HCT116 (cell line): ENCODE measurements at places on chromosomes 2 and 18.
A peak's percentile ranks its signal among the peaks of the same experiment; 100 is the strongest.

DNA sequence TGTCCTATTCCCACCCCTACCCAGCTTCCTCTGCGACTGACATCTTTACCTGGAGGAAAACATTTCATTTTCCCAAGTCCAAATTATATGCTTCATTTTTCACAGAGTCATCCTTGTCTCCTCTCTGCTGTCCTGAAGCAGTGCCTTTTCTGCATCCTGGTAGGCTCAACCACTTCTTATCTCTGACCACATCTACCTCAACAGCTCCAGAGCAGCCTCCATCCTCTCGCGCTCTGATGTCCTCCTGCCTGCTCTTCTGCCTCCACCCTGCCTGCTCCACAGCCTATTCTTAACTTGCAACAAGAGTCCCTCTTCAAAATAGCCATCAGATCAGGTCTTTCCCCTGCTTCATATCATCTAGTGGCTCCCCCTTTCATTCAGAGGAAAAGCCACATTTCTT lies 457.1 kb downstream of the PARD3B start:
- no peaks in the 10 kb centered on the region for H3K27me3 ChIP-seq
- H3K4me1 ChIP-seq = no peaks in the 10 kb centered on the region
- DNase-seq = no peak
- no peaks in the 10 kb centered on the region for H3K36me3 ChIP-seq
- H3K4me3 ChIP-seq = no peak overlapping the region
- H3K27ac ChIP-seq = no peak overlapping the region

- H3K36me3 ChIP-seq = no peaks in the 10 kb centered on the region
- no peak overlapping the region for H3K27ac ChIP-seq
- H3K27me3 ChIP-seq = peaks cover 46% of the 10 kb centered on the region
- no peak for DNase-seq
- no peaks in the 10 kb centered on the region for H3K4me1 ChIP-seq
These were observed 13.8 kb downstream of the CELF4 start for GRCh38 chr18:37551846-37552245.

DNA sequence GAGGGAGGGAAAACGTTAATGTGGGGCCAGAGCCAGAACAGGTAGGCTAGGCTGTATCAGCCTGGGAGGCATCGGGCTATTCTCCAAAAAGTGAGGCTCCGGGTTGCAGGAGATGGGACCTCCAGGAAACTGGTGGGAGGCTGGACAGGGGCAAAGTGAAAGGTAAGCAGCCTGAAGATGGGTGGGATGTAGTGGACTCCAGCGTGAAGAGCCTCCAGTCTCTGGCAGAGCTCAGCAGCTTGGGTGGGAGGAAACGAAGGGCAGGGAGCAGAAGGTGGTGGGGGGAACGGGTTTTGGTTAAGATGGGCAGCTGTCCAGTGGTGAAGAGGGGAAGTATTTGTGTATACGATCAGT lies 3.1 kb upstream of the EMX1 start:
- peaks cover 12% of the 10 kb centered on the region for H3K4me1 ChIP-seq
- H3K27ac ChIP-seq = no peak overlapping the region
- DNase-seq = no peak
- no peak overlapping the region for H3K4me3 ChIP-seq
- peaks cover 17% of the 10 kb centered on the region; the same call in 1 of the 2 replicates for H3K27me3 ChIP-seq

GRCh38 chr2:12035029-12035720 lies 288.7 kb downstream of the LPIN1 start:
- H3K27me3 ChIP-seq = no peaks in the 10 kb centered on the region
- H3K36me3 ChIP-seq = no peaks in the 10 kb centered on the region
- no peaks in the 10 kb centered on the region for H3K4me1 ChIP-seq
- no peak overlapping the region for H3K27ac ChIP-seq
- no peak for DNase-seq

- peaks cover 17% of the 10 kb centered on the region for H3K4me1 ChIP-seq
- peak overlapping the region; percentile 55 for H3K4me3 ChIP-seq
- peak overlapping the region; percentile 58 for H3K27ac ChIP-seq
These were observed 52.0 kb downstream of the KIF5C start for GRCh38 chr2:148926981-148927401.

DNA sequence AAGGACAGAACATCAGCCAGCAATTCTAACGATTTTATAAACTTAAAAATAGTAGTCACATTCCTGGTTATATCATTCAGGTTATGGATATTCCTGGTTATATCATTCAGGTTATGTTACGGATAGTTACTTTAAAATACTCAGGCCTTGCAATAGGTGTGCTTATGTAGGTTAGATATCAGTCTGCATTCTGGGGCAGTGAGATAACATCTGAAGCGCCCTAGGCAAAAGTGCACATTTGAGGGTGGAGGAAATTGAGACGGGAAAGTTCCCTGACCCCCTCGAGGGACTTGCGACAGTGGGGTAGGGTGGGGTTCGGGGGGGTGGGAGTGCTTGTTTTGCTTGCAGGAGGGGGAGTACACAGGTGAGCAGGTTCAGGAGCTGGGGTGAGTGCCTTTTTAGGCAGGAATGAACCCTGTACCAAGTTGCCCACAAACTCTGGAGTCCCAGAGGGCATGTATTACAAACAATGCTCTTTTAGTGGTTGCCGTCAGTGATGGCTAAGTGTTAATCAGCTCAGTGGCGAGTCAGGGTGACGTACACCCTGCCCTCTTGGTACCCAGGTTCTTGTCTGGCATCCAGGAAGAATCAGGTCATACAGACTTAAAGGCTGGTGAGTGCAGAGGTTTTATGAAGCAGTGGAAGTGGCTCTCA lies 31.8 kb downstream of the CREG2 start:
- H3K4me3 ChIP-seq = no peak overlapping the region
- no peak overlapping the region for H3K27ac ChIP-seq
- no peaks in the 10 kb centered on the region for H3K36me3 ChIP-seq
- DNase-seq = no peak
